Brain pericyte (primary cell): ENCODE measurements at places on chromosomes 5 and 9.

- DNase-seq: no peak
Observed at GRCh38 chr9:79233542-79233941, 338.2 kb upstream of the TLE4 start.

GRCh38 chr5:142012792-142013388, at the start of gene GNPDA1:
GNPDA1 (minus strand) TSS chr5:142013027; CDS start chr5:142012035, 992 bp downstream.
- no peak for DNase-seq

DNA sequence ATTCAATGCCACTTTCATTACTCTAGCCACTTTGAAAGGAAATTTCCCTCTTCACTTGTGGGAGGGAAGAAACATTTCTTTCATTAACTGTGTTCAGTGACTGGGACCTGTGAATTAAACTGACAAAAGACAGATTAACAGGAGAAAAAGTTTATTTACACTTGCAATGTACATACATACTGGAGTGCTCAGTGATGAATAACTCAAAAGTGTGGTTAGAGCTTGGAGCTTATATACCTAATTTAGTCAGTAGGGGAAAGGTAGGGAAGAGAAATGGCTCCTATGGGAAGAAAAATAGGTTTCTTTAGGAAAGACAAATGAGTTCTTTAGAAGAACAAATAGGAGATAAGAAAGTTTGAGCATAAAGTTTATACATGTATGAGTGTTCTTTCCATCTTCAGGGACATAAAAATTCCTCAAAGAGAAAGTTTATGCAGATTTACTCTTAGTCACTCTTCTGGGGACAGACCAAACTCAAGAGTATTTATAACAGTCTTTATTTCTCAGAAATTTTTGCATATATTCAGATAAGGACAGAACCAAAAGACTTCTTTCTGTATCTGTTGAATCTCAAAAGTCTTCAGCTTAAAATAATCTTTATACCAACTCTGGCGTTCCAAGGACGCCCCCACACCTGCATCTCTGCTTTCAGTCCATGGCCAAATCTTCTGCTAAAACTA, 120.0 kb upstream of the RAI14 start:
- no peak for DNase-seq

GRCh38 chr5:107874795-107875194, 204.1 kb upstream of the EFNA5 start:
- DNase-seq: no peak

- DNase-seq: no peak
Observed at GRCh38 chr5:100418231-100418630, 116.9 kb upstream of the FAM174A start.

GRCh38 chr5:6328173-6328572, 50.2 kb downstream of the MED10 start:
- no peak for DNase-seq

- no peak for DNase-seq
Observed at GRCh38 chr9:112327718-112328450, 5.5 kb downstream of the PTBP3 start.
